Stimulated activated CD8-positive, alpha-beta memory T cell treated with anti-CD3 and anti-CD28 coated beads, Interleukin-4, amount 100 ng/mL, for 24 hours (primary cell): ENCODE measurements at places on chromosomes 12 and 14.

DNA sequence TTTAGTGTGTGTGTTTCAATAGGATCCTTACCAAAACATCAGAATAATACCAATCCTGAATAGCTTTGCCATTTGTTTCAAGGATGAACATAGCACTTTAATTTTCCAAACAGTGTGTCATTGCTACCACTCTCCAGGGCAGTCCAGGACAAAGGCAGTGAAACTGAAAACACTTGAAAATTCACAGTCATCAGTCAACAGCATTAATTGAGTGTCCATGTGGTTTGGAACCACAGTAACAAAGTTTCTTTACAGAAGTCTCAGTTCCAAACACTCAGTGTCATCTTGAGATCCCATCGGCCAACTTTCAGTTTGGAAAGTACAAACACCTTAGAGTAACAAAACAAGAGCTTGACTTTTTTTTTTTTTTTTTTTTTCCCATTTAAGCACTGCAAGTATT lies 228.4 kb upstream of the SOX5 start:
- DNase-seq, result no peak

DNA sequence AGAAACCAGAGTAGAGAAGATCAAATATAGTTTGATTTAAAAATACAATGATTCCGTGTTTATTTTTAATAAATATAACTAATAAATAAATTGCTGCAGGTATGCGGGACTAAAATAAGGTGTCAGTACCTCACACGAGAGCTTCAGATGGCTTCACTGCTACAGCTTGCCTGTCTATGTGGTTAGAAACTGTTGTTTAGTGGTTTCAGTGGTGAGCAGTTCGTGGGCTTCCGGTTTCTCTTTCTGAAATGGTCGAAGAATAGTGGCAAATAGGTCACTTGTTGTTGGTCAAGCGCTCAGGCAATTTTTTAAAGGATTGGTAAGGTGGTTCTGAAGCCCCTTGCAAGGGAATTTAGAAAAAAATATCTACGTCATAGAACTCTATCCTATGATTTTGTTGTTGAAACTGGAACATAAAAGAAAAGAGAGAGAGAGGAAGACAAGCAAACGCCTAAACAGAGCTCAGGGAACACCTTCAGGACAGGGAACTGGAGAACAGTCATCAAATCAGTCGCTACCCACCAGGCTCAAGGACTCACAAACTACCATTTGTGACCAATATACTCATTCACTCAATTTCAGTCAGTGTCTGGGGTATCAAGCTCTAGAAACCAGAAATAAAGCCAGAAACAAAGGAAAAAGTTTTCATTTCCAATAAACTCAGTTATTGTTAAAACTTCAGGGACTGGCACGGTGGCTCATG lies 31.3 kb downstream of the GABARAPL1 start:
- DNase-seq, result no peak

DNA sequence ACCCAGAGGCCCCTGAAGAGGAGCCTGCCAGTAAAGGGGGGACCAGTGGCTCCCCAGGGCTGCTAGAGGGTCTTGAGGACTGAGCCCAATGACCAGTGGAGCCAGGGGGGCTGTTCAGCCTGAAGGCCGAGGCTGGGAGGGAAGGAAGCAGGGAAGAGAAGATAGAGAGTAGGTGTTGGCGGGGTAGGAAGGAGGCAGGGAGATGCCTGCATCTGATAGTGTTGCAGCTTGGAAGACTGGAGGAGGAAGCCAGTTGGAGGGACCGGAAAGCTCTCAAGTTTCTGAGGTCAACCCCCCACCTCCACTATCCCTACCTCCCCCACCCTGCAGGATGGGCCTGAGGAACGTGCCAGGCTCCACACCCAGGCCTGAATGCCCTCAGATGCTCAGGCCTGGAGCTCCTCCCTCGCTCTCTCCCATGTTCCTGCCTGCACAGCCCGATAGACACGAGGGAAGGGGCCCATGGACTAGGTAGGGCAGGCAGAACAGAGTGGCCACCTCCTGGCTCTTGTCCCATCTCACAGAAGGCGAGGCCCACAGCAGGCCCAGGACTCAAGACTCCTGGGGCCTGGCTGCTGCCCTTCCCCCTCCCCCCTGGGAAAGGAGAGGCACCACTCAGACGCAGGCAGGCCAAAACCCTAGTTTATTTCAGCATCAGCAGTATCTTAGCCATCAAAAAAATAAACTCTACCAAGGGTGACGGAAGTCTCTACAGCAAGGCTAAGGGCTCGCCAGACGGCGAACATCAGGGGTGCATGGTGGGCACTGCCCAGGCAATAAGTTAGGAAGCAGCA lies 3.4 kb downstream of the CKB start:
- no peak for DNase-seq

DNA sequence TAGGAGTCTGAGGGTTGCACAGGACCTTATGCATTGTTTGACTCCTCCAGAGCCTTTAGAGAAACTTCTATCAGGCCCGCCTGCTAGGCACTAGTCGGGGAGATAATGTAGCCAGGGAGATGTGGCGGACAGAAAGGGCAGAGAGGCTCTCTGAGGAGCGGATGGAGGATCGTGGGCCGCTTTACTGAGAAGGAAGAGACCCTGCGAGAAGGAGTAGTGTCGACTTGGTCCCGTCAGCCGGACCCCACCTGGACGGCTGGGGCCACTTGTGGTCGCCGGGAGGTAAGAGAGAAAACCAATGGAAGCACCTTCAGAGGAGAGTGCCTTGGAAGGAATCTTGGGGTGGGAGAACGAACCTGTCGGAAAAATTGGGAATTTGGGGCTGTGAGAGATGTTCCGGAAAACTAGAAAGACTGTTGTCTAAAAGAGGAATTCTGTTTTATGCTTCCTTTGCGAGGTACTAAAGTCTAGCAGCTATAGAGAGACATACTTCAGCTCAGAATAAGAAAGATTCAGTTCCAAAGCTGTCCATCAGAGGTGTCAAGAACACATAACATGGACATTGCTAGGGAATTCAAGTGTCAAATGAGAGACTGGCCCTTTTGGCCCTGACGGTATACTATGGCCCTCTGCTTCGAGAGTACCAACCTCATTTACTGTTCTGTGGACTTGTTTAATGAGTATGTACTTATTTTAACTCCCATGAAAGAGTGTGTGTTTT lies 660 bp upstream of the MCRS1 start:
- no peak for DNase-seq

- no peak for DNase-seq
These were observed 149.5 kb downstream of the IPO8 start for GRCh38 chr12:30546121-30546520.

DNA sequence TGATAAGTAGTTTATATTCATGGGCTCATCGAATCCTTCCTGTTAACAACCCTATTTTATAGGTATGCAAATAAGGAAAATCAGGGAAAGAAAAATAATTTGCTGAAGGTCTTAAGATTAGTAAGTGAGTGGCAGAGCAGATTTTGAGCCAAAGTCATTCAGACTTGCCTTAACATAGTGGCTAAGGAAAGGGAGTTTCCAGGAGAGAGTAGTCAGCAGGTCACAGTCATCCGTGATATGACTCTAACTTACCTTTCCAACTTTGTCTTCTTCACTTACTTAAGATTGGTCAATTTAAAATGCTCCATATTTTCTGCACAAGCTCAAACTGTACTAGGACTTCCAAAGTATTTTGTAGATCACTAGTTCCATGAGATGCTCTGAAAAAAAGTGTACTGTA lies 46.6 kb downstream of the AKAP6 start:
- DNase-seq, result no peak

GRCh38 chr12:75943730-75944096 lies 87.9 kb downstream of the PHLDA1 start:
- DNase-seq, result no peak

DNA sequence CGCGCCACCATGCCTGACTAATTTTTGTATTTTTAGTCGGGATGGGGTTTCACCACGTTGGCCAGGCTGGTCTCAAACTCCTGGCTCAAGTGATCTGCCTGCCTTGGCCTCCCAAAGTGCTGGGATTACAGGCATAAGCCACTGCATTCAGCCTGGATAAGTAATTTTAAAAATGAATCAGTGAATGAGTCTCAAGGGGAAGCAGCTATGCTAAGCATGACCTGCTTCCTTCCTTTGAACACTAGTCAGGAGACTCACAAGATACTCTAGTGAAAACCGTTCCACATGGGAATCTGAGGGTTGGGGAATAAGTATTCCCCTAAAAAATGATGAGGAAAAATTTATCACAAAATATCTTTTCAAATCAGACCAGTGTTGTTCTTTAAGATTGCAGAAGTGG lies 10.7 kb upstream of the FAM234B start:
- DNase-seq, result no peak

DNA sequence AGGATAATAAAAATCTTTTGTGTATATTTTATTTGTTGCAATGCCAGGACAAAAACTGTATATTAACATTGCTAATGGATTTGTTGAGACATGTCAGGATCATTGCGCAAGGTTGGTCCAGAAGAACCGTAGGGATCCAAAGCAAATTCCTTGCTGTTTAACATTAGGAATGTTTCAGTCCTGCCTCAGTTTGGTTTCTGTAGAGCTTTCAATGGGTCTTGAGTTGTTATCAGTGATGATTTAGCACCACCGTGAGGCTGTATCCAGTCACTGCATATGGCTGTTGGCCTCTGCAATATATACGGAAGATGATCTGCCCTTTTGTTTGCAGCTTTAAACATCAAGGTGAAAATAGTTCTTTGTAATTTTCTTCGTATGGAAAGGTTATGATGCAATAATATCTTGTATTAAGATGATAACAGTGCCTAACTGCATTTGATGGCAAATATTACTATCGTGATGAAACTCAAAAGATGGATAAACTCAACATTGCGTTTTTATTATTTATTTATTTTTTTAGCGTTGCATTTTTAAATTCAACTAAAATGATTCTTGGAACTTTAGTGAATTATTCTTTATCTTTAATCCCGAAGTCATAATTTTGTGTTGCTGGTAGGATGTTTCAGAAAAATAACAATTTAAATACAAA lies 231.2 kb downstream of the AKAP6 start:
- DNase-seq, result no peak

GRCh38 chr12:14885718-14886221 lies at the start of gene MGP:
Gene MGP, minus strand, starts transcription at chr12:14885854. Its CDS starts 63 bp downstream, at chr12:14885791.
- DNase-seq, result no peak

GRCh38 chr14:90654831-90655276 lies 161.4 kb downstream of the TTC7B start:
- no peak for DNase-seq

GRCh38 chr12:125017801-125018200 lies 24.4 kb downstream of the BRI3BP start:
- DNase-seq, result no peak

- DNase-seq, result no peak
These were observed 76.4 kb downstream of the PAPOLA start for GRCh38 chr14:96578619-96579018.

DNA sequence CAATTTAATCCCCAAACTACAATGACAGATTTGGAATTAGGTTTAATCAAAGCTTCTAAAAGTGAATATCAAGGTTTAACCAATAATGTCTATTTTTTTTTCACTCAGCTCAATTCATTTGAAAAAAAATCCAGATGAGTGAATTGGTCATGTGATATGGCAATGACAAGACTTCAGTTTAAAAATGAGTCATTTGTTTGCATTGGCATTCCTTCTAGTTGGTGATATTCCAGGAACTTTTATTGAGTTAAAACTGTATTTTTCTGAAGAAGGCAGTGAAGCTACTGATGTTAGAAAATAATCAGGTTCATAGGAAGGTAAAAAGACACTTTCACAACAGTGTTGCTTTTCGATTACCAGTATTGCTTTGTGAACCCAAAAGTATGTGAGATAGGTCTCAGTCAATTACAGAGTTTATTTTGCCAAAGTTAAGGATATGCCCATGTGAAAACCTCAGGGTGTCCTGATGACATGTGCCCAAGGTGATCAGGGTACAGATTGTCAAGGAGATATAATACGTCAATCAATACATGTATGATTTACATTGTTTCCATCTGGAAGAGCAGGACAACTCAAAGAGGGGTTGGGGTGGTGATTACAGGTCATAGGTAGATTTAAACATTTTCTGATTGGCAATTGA lies 1214.9 kb downstream of the GALC start:
- DNase-seq, result no peak

DNA sequence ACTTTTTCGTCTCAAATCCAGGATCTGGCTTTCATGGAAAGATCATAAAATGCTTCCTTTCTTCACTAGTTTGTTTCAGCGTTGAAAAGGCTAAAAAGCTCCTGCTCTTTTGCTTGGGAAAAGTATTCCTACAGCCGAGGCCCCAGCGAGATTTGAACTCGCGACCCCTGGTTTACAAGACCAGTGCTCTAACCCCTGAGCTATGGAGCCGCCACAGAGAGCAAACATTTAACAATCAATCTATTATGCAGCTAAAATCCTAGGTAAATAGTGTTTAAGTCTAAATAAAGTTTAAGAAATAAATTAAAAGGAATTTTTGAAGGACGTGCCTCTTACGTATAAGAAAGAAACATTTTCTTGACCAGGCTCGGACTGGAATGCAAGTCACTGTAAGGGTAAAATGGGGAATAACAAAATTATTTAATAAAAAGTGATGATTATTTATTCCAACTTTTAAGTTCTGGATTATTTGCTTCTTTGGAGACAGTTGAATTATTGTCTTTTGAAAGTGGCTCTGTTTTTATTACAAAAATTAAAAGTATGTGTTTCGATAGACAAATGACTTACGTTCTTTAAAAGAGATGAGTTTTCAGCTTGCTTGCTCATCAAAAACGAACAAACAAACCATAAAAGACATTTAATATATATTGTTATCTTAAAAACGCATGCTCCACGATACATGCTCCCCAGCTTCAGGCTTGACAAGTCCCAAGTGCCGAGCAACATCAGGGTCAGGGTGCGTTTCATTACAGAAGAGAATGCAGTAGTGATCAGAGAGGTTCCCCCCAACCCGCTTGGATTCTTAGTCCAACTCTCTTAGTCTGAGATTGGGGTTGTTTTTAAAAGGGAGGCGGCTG lies 10.2 kb downstream of the OR6S1 start:
- no peak for DNase-seq

DNA sequence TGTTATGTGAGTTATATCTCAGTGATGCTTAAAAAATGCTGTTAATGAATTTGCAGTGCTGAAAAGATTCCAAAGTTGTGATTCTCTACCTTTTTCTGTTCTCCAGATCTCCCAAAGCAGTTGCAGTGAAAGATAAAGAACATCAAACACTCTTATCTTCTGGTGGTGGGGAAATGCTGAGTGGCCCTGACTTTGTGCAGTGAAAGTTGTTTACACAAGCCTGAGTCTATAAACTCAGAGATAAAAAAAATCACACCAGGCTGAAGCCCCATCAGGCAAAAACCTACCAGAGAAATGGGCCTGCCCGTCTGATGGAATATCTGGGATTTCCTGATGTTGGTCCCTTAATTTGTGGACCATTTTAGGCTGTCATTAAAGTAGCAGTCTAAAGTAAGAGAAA lies 46.1 kb downstream of the RASSF3 start:
- DNase-seq, result no peak
